A549 treated with Hydrocortisone at 1 μM for 4 hours (cell line): ENCODE measurements at places on chromosomes 12 and 14. TPM values are rescaled to one million over a fixed set of nuclear protein-coding genes. Genes with fewer than 3 reads are reported as not detected.

TAS2R20 gene
- total RNA-seq = 0.07 to 0.20 TPM (median 0.14 TPM) in 3 of 5 replicates, not detected in the others

PARP2 gene
- total RNA-seq = 17.3 to 24.3 TPM (median 18.7 TPM) in 5 replicates

TMEM63C gene
- total RNA-seq = 4.8 to 6.0 TPM (median 5.4 TPM) in 5 replicates

PKP2 gene
- total RNA-seq = 6.5 to 8.1 TPM (median 7.8 TPM) in 5 replicates

AJUBA gene
- total RNA-seq = 31.9 to 40.6 TPM (median 34.4 TPM) in 5 replicates

RERG gene
- total RNA-seq = 0.10 to 0.29 TPM (median 0.22 TPM) in 5 replicates

CLEC6A gene
- not detected in 5 replicates for total RNA-seq

R3HDM2 gene
- total RNA-seq = 7.6 to 9.8 TPM (median 8.0 TPM) in 5 replicates

TDRD9 gene
- 0.16 to 0.25 TPM (median 0.21 TPM) in 5 replicates for total RNA-seq

WIF1 gene
- total RNA-seq = not detected in 5 replicates
